Activated T-helper 2 cell treated with anti-CD3 and anti-CD28 coated beads, Interferon-gamma antibody, Interleukin-2, Interleukin-4, amounts not matched to agents 10 μg/mL and 5 μg/mL and 100 μg/mL, durations not matched to agents 14 hours and 24 hours and 36 hours (primary cell): ENCODE measurements at places on chromosomes 13 and 19. TPM values are rescaled to one million over a fixed set of nuclear protein-coding genes. Genes with fewer than 3 reads are reported as not detected.

GRCh38 chr13:72757792-72758535 lies 23.7 kb downstream of the DIS3 start:
- no peak for DNase-seq
- H3K4me1 ChIP-seq: peaks cover 2% of the 10 kb centered on the region
- no peak overlapping the region for H3K27ac ChIP-seq

GRCh38 chr13:73248711-73249580 lies 190.1 kb downstream of the KLF5 start:
- peaks cover 31% of the 10 kb centered on the region for H3K27me3 ChIP-seq
- no peak overlapping the region for H3K27ac ChIP-seq
- H3K4me1 ChIP-seq: no peaks in the 10 kb centered on the region
- no peak overlapping the region for H3K4me3 ChIP-seq

DNA sequence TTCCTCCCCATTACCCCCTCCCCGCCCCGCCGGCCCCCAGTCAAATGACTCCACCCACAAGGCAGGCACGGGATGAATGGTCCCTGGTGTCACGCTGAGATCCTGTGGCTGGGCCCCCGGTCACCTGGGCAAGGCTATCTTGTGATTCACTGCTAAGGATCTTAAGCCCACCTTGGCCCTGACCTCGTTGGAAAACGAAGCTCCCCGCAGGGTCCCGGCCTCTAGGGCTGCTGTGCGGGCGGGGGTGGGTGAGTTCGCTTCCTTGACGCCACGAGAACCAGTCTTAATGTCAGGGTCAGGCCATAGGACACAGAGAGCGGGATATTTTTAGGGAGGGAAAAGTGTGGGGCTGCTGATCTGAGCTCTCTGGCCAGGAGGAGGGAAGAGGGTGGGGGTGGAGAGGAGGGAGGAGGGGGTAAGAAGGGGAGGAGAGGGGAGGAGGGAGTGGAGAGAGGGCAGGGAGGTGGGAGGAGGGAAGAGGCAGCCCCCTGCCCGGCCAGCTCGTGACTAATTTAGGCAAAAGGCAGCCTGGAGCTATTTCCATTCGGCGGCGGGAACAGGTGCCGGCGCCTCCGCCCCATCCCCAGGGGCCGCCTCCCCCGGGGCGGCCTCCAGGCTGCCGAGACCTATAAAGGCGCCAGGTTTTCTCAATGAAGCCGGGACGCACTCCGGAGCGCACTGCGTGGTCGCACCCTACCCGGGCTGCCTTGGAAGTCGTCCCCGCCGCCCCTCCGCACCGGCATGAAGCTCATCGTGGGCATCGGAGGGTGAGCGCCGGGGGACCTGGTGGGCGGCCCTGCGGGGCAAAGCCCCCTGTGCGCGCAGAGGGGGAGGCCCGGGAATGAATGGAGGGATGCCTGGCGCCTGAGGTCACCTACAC lies at the start of gene NMRK2:
Gene NMRK2, plus strand, starts transcription at position 139 of the 880 bp plus-strand sequence. Its CDS starts 603 bp downstream, at position 742.
- H3K27ac ChIP-seq: no peak within 1 kb of the TSS
- H3K36me3 ChIP-seq: no peaks in the 10 kb centered on the region
- H3K27me3 ChIP-seq: peaks cover 11% of the 10 kb centered on the region
- no peaks in the 10 kb centered on the region for H3K4me1 ChIP-seq
- no peak for DNase-seq
- no peak within 1 kb of the TSS for H3K4me3 ChIP-seq

DNA sequence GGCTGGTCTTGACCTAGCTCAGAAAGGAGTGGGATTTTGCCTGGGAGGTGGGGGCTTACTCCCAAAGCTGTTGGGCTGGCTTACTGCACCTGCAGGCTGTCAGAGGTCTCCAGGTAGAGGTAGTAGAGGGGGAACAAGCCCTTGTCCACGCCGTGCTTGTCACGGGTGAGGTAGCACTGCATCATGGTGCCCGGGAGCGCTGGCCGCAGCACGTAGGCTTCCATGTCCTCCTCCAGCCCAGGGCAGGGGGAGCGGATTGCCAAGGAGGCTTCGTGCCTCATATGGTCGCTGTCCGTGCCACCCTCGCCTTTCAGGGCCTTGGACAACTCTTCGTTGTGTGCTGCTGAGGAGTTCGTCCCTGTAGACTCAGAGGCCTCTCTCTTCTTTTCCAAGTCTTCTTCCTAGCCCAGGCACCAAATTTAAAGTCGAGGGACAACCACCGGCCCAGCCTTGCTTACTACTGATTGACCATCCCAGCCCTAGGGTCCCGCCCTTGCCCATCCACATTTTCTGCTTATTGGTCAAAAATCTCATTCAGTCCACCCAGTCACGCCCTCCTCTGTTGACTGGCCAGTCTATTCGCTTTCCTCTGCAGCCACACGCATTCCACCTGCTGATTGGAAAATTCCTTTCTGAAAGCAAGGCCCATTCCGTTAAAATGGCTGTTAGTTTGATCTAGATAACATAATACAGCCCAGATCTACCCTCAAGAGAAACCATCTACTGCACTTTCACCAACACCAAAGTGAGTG lies 10.5 kb downstream of the TULP2 start:
- peaks cover 3% of the 10 kb centered on the region for H3K27me3 ChIP-seq
- H3K4me3 ChIP-seq: no peak overlapping the region
- no peak for DNase-seq
- H3K27ac ChIP-seq: no peak overlapping the region
- H3K4me1 ChIP-seq: no peaks in the 10 kb centered on the region

GRCh38 chr19:15397236-15397635 lies 17.6 kb upstream of the AKAP8 start:
- no peak overlapping the region for H3K27ac ChIP-seq
- H3K4me1 ChIP-seq: peaks cover 6% of the 10 kb centered on the region
- H3K4me3 ChIP-seq: no peak overlapping the region
- DNase-seq: no peak

DNA sequence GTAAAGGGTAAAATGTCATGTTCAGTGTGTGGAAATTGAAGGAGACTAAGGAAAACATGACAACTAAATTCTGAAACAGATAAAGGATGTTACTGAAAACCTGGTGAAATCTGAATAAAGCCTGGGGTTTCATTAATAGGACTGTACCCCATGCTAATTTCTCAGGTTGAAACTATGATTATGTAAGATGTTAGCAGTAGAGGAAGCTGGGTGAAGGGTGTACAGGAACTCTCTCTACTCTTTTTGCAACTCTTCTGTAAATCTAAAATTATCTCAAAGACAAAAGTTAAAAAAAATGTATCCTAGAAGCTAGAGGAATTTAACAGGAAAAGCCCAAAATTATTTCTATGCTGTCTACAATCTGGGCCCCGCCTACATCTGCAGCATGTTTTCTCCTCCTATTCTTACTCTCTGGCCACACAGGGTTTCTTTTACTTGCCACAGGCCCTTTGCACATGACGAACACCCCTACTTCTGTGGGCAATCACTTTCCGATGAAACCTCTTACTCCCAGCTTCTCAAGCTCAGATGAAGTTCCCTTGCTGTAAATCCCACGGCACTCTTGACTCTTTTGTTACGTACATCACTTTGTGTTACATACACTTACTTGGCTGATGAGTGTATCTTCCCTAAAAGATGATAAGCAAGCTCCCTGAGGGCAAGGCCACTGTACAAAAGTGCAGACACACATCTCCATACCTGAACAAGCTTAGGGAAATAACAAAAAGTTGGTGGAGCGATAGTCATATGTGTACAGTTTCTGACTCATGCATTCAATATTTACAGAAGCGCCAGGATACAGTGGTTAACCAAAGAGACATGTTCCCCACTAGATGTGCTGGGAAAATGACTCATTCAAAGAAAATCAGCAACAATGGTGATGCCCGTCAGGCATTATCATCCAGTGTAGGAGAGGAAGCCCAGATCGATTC lies 32.6 kb downstream of the RUBCNL start:
- H3K36me3 ChIP-seq: peaks cover 24% of the 10 kb centered on the region
- H3K4me3 ChIP-seq: no peak overlapping the region
- DNase-seq: peak; percentile 31
- H3K27me3 ChIP-seq: no peaks in the 10 kb centered on the region
- peak overlapping the region; percentile 82 for H3K27ac ChIP-seq
- H3K4me1 ChIP-seq: peaks cover 14% of the 10 kb centered on the region

The TNNT1 gene
- 0.27 and 1.3 TPM in 2 replicates for total RNA-seq

The C19orf38 gene
- 3.9 and 4.3 TPM in 2 replicates for total RNA-seq
